ENCODE measurements at places on chromosomes 3 and 15.

GRCh38 chr3:181722156-181722555 lies 10.4 kb downstream of the SOX2 start:
- no peak for DNase-seq

DNA sequence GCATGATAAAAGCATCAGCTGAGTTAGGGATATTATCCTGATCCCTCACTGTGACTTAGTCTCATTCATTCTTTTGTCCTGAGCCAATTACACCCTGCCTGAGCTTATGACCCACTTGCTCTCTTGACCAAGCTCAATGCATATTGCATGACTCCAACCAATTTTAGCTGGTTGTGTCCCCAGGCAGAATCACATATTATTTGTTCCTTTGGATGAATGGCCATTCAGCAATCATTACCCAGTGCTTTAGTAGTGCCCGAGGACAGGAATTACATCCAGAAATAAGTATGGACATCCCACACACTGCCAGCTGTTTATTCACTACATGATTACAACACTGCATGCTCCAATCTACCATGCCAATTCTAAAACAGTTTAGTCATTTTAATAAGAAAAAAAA lies 322.5 kb downstream of the ZBBX start:
- no peak for DNase-seq

DNA sequence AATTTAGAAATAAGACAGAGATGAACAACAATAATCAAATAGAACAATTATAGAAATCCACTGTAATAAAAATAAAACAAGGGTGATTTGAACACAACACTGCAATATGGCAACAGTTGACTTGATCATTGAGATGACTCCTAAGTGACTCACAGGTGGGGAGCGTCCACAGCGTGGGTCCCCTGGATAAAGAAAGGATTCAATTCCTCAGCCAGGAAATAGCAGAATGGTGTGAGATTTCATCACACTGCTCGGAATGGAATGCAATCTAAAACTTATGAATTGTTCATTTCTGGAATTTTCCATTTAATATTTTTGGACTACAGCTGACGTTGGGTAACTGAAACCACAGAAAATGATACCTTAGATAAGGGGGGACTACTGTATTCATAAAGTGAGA lies 82.0 kb downstream of the CNTN3 start:
- no peak for DNase-seq

DNA sequence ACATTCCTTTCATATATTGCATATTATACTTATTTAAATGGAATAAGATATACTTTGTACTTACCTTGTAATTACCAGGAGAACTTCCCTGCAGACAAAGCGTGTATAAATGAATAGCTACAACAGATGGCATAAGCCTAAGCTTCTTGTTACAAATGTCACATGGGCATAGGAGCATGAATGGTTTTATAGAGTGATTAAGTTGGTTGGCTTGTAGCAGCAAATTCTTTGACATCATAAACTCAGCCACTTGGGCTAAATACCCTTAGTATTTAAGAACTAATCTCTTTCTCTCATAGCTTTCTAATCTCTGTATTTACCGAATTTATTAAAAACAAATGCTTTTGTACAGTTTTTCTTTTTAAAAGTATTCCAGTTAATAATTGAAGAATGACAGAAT lies at the start of gene UBAP1L:
UBAP1L (minus strand) TSS at position 115 of the 400 bp plus-strand sequence. CDS start 8,985 bp downstream, outside the sequence.
- no peak for DNase-seq

GRCh38 chr3:31219131-31219843 lies 313.4 kb upstream of the STT3B start:
- DNase-seq = no peak

DNA sequence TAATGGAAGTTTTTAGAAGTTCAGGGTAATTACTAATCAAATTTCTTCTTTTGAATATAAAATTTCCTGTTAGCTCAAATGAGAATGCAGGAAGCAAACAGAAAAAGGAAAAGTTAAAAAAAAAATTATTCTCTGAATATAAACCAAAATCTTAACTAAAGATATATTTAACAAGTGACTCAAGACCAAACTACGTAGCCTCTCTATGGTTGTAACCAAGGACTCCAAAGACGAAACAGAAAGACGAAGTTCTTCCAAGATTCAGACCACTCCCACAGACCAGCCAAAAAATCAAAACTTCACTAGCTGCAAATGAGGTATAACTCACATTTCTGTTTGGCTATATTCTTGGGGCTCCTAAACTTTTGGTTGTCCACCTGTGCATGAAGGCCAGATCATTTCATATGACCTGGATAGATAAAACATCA lies 846.5 kb upstream of the ALCAM start:
- DNase-seq = no peak

DNA sequence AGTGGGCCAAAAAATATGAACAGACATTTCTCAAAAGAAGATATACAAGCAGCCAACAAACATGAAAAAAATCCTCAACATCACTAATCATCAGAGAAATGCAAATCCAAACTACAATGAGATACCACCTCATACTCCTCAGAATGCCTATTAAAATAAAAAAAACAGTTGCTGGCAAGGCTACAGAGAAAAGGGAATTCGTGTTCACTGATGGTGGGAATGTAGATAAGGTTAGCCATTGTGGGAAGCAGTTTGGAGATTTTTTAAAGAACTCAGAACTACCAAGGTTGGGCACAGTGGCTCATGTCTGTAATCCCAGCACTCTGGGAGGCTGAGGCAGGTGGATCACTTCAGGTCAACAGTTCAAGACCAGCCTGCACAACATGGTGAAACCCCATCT lies 27.8 kb upstream of the C15orf40 start:
- DNase-seq = no peak

DNA sequence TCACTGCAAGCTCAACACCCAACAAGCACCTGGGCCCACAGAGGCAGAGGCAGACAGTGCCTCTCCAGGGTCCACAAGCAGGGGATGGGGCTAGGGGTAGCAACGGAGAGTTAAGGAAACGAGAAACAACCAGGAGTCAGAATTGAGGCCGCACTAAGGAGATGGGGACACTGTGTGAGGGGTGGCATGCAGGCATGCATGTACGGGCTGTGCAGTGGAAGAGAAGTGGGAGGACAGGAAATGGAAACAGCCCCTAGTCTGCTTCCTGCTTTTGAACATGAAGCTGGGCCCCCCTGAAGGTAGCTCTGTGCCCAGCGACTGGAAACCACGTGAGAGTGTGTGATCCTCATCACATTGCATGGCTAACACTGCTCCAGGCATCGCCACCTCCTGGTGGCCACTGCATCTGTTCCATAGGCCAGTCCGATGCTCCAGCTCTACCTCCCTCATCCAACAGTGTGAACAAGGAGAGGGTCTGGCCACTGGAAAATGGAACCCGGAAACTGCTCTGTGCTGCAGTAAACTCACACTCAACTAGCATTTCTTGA lies 44.0 kb downstream of the XXYLT1 start:
- no peak for DNase-seq

- no peak for DNase-seq
These were observed 559 bp downstream of the SENP5 start for GRCh38 chr3:196868297-196868661.

DNA sequence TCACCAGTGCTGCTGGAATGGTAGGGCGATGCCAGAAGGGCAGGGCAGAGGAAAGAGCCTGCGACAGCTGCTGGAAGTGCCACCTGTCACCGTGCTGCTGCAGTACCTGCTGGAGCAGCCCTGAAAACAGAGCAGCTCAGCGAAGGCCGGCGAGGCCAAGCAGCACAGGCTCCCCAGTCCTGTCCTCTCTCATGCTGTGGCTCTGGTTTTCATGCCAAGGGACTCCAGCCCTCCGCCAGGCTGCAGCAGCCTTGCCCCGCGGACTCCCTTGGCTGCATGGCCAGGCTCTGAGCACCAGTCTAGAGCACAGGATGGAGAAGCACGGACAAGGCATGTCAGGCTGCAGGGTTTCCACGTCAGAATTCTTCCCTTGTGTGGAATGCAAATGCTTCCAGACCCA lies 43.9 kb downstream of the ADCY5 start:
- DNase-seq = no peak

DNA sequence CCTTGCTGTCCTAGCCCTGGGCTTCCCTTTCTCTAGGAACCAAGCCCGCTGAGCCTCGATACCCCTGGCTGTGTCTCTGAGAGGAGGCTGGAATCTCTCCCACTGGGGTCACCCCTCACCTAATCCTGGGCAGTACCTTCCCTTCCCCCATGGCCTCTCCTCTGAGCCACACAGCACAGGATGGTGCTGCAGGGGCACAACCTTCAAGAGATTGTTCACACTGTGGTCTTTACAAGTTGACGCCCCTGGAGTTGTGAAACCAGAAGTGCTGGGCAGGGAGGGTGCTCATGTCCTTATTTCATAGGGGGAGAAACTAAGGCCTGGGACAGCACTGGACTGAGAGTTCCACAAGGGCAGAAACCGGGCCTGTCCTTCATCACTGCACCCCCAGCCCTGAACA lies 70.9 kb upstream of the TMEM115 start:
- no peak for DNase-seq

- no peak for DNase-seq
These were observed 15.8 kb downstream of the TCF12 start for GRCh38 chr15:56934269-56934668.

Data from NCI-H1048 (cell line).